ENCODE measurements at places on chromosomes 1 and 21. TPM values are rescaled to one million over a fixed set of nuclear protein-coding genes. Genes with fewer than 3 reads are reported as not detected.

The PHGDH gene
- total RNA-seq, result 431 TPM

The MATN1 gene
- 1.2 TPM for total RNA-seq

The HSPA6 gene
- 0.24 TPM for total RNA-seq

The EFNA1 gene
- 1.4 TPM for total RNA-seq

The ZC3H12A gene
- total RNA-seq, result 33.5 TPM
